ENCODE measurements at places on chromosomes 7 and 10.
A peak's percentile ranks its signal among the peaks of the same experiment; 100 is the strongest.

GRCh38 chr10:123938890-123939289 is 47.3 kb upstream of the CPXM2 start:
- DNase-seq: no peak

DNA sequence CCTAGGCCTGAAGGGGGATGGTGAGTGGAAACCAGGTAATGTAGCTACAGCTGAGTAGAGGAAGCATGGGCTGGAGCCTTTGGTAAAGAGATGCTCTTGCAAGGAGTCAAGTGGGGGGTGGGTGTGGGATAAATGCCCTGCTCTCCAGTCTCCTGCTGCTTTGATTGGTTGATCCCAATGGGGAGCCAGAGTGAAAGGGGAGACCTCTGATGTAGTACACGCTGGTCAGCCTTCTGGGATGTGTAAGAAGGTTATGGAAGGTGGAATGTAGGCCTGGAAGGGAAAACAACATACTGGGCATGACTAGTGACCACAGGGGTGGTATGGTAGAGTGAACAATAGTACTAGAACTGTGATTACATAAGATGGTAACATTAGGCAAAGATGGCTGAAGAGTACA is 44.3 kb downstream of the TET1 start:
- DNase-seq: no peak

DNA sequence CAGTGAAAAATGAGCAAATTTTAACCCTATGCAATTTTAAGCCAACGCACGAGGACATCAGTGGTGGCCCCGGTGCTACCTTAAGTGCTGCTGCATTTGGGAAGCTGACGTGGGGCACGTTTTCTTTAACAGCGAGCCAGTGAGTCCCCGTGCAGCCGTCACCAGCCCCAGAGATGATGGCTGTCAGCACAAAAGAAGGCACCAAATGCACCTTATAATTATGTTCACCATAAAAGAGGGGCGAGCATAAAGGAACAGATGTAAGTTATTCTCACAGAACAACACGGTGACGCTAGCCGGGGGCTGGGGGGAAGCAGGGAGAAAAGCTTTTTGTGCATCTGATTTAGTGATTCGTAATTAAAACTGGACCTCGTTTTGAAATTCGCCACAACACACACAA is 260.1 kb downstream of the DNAJB6 start:
- no peak for DNase-seq

DNA sequence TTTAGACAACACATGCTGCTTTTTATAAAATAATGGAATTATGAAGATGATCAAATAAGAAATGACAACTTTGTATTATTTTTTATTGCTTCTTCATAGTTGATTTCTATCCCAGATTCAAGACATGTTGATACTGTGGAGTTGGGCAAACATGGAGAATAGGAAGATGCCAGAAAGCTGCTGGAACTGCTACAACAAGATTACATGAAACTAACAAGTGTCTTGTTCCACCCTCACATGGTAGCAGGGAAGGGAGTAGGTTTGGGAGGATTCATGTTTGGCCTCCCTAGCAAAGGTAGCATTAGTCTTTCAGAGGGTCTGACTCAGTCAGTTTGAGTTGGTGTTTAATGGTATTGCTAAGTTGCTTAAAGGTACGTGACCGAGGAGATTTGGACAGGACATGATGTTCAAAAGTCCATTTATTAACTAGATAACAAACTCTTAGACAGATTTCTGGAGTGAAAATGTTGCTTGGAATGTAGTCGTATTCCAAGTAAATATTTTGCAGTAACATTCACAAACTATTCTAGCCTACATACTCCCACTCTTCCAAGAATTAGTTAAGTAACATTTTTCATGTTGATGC is 33.1 kb downstream of the PRR15 start:
- DNase-seq: no peak

DNA sequence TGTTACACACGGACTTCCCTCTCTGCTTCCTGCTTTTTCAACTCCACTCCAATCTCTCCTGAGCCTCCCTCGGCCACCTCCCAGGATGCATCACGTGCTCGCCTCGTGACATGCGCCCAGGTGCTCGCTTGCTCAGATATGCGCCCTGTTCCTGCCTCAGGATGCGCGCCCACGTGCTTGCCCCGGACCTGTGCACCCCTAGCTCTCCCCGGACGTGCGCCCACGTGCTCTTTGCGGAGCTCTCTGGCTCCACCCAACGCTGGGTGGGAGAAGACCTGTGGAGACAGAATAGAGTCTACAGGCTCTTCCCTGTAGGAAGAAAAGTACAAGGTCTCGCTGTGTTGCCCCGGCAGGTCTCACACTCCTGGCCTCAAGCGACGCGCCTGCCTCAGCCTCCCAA is 23.1 kb downstream of the PARD3 start:
- DNase-seq: no peak

- DNase-seq: no peak
Observed at GRCh38 chr7:25669281-25669781, 441.0 kb upstream of the NPVF start.

- no peak for DNase-seq
Observed at GRCh38 chr10:6912424-6912823, 332.3 kb upstream of the PRKCQ start.

DNA sequence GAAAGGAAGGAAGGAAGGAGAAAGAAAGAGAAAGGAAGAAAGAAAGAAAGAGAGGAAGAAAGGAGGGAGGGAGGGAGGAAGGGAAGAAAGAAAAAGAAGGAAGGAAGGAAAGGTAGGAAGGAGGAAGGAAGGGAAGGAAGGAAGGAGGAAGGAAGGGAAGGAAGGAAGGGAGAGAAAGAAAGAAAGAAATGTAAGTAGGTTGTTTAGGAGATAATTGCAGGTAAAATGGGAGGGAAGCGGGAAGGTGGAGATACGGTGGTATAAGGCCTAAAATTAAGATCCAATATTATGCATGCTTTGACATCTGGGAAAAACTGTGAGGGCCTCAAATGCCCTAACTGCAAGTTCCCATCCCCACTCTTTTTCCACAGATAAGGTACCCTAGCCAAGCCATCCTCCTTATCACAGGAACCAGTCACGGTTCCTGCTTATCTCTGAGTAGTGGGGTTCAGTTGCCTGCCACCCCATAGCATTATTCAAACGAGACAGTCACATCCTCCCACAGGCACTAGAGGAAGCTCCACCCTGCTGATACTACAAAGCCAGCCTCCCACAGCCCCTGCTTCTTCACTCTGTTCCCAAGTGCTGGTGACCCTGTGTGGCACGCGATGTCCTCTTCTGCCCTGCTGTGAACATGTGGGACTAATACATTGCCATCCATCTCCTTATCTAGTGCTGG is 28.7 kb downstream of the ST8SIA6 start:
- DNase-seq: no peak

- DNase-seq: peak; percentile 29
Observed at GRCh38 chr7:125670926-125671572, 741.4 kb upstream of the POT1 start.

DNA sequence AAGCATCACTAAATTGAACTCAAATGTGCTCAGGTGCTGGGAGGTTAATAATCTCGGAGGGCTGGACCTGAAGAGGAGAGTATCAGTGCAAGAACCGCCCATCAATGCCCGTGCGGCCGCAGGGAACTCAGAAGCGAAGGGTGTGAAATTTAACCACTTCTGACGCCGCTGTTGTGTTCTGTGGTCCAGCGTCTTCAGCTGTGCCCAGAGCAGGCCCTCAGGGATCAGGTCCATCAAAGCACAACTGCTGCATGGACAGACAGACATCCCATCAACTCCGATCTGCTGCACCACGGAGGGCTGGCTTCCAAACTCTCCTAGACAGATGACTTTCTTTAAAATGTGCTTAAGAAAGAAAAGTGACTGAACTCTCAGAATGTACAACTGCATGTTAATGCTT is 144.9 kb upstream of the TCERG1L start:
- no peak for DNase-seq

- peak; percentile 28 for DNase-seq
Observed at GRCh38 chr7:37988721-37989650, 68.5 kb downstream of the EPDR1 start.

- no peak for DNase-seq
Observed at GRCh38 chr7:45874408-45875131, 1.7 kb upstream of the CCDC201 start.

GRCh38 chr10:16943295-16944285 is 126.4 kb upstream of the RSU1 start:
- DNase-seq: no peak

- DNase-seq: no peak
Observed at GRCh38 chr10:114596793-114597192, 61.3 kb downstream of the ABLIM1 start.

- peak; percentile 52 for DNase-seq
Observed at GRCh38 chr7:50304911-50305582, 531 bp downstream of the IKZF1 start.

DNA sequence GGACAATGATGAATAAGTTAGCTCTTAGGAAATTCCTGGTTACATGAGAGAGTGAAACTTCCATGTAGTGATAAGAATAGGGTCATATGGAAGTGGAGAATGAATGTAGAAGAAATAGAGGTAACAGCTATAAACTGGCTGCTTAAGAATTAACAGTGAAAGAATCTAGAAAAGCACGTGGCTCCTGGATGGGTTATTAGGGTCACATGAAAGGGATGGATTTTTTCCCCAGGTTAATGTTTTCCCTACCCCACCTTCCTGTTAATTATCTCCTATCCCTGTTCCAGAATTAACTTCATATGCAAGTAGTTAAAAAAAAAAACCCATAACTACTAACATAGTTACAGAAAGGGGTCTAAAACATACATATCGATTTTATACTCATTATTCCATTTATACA is 58.0 kb downstream of the ANKIB1 start:
- no peak for DNase-seq

DNA sequence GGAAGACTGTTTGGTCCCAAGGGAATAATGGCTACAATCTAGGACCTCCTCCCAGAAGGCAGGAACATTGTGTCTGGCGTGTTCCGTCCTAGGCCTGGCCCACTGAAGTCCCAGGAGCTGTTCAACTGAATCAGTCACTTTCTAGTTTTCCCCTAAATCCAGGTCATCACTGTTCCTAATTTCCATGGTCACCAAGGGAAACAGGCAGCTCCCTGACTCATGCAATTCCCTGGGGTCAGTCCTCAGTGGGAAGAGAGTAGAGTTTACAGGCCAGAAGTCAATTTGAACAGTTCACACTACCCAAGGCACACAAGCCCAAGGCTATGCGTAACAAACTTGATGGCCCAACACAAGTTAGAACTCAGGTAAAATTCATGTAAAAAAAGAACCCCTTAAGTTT is 44.0 kb downstream of the CREB3L2 start:
- no peak for DNase-seq

- DNase-seq: no peak
Observed at GRCh38 chr10:110008518-110009339, 945 bp downstream of the ADD3 start.

- DNase-seq: no peak
Observed at GRCh38 chr10:105359708-105360107, 718.6 kb downstream of the SORCS3 start.

GRCh38 chr10:13161857-13162271 is 506 bp downstream of the MCM10 start:
- no peak for DNase-seq

DNA sequence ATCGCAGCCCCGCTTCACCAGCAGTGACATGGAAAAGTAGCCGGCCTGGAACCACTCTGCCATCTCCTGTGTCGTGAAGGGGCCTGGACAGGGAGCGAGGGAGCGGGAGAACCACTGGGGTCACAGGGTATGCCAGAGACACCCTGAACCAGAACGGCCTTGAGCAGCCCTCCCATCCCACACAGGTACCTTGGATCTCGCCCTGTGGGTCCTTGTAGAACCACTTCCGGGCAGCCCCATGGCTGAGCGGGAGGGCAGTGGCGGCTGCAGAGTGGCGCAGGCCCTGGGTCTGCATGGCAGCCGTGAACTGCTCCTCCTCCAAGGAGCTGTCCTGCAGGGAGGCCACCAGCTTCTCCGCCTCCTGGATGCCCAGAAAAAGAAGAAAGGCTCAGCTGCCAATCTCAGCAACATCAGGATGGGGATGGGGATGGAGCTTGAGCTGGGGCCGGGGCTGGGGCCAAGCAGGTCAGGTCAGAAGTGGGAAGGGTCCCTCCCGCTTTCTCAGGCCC is 9.5 kb downstream of the GIGYF1 start:
- DNase-seq: no peak

DNA sequence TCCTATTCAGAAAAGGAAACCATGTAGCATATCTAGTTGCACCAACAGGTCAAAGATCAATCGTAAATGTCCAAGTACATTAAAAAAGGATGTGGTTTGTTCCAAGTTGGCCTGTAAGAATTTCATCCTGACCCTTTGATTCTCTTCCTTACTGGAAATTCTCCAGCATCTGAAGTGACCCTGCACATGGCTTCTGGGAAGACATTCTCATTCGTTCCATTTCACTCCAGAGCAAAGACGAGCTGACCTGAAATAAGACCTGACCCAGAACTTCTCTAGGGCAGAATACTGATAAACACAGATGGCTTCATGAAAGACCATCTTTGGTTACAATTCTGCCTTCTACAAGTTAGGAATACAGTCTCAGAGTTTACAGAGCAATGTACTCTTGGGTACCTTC is 39.8 kb downstream of the ASB4 start:
- DNase-seq: no peak

GRCh38 chr7:23490357-23491135 is 20.3 kb upstream of the IGF2BP3 start:
- DNase-seq: no peak

GRCh38 chr10:94016727-94017714 is 23.3 kb downstream of the PLCE1 start:
- DNase-seq: no peak

DNA sequence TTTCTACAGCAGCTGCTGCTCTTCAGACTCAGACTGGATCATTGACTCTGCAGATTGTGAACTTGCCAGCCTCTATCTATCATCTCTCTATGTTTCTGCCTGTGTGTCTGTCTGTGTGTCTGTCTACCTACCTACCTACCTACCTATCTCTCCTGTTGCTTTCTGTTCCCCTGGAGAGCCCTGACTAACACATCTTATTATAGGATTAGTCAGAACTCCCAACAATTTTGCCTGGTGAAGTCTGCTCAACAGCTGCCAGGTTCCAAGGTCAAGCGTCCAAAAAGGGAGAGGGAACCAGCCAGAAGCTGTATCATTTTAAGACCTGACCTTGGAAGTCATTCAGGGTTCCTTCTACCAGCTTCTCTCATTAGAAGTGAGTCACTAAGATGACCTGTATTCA is 579.0 kb upstream of the DPP6 start:
- no peak for DNase-seq

GRCh38 chr7:127884066-127884559 is 147.1 kb downstream of the LRRC4 start:
- no peak for DNase-seq

- no peak for DNase-seq
Observed at GRCh38 chr7:75691793-75692543, 46.8 kb downstream of the HIP1 start.

DNA sequence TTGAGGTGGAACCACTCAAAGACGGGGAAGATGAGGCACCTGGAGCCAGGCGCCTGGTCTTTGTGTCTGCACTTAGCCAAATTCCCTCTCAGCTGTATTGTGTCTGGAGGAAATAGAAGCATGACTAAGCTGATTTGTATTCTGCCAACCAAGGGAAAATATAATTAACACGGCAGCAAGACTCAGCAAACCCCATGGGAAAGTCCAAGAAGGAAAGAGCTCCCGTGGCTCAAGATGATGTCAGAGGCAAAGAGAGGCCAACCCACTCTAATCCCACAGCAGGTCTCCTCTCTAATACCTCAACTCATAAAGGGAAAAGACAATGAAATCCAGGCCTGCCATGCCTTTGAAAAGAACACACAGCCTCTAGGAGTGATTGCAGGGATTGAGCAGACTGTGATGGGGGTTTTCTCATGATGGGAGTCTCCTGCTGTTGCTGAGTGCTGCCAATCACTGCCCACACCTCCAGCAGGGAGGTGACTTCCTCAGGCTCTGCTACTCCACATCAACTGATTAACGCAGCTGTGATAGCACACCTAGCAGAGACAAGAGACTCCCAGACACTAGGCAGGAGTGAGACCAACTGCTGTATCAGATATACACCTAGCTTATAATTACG is 255.5 kb upstream of the C7orf33 start:
- peak; percentile 38 for DNase-seq
